SIG-M5 (cell line): ENCODE measurements at places on chromosomes 11 and 22.

GRCh38 chr11:86861810-86862209 lies 61.5 kb downstream of the PRSS23 start:
- DNase-seq = no peak

GRCh38 chr11:121553389-121553788 lies 100.6 kb upstream of the SORL1-AS1 start:
- DNase-seq = no peak

- DNase-seq = no peak
Observed at GRCh38 chr11:2468363-2469235, 23.8 kb downstream of the KCNQ1 start.

DNA sequence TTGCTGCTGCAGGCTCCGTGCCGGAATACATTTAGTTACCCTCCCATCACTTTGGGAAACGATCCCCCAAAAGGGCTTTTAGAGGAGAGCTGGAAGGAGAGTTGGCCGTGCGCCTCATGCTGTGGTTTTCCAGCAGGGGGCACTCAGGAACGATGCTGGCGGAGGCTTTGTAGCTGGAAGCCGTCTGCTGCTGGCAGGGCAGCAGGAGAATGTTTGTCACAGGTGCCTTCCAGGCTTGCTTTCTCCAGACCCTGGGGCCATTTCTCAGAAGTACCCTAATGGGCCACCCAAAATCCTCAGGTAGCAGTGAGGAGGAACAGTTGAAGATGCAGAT lies 30.0 kb upstream of the CABP7 start:
- DNase-seq = no peak

GRCh38 chr22:46730568-46731245 lies 7.3 kb downstream of the CERK start:
- no peak for DNase-seq

DNA sequence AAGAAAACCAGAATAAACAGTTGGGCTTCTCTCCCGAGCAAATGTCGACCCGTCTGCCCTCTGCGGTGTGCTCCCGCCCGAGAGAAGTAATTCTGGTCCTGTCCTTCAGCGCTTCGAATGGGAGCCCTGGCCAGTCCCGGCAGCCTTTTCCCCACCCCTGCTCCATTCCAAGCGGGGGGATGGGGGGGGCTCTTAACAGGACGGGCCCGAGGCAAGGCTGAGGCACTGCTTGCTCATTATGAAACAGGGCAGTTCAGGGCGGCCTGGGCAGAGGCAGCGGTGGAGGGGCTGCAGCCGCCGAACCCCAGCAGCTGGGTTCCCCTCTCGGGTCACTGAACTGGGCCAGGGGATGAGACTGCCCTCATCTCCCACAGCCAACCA lies 9.1 kb downstream of the BACE1-AS start:
- no peak for DNase-seq

DNA sequence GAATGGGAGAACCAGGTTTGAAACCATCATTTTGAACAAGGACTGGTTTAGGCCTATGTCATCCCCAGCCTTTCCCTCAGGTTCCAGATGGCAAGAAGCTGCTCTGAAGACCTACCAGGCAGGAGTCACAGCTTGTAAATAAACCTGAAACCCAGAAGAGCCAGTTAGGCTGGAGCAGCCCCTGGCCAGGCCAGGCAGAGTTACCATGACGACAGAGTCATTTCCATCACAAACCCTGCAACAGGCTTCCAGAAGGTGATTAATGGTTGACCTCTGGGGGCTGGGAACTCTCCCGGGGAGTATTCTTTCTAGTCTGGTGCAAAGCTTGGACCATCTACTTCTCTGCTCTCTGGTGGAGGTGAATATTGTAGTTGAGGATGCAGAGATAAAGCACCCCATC lies 164.1 kb upstream of the NCAM1 start:
- no peak for DNase-seq

DNA sequence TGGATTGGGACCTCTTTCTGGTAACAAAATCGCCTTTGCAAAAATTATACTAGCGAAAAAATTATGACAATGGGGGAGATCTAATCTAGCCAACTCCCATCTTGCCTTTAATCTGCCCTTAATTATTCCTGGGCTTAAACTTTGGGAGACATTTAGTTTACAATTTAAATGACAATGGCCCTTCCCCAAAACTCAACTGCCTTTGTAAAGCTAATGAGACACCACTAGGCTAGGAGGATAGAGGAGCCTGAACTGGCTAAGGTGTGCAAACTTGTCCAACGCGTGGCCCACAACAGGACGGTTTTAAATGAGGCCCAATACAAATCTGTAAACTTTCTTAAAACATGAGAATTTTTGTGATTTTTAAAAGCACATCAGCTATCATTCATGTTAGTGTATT lies 67.3 kb downstream of the RSF1 start:
- no peak for DNase-seq

- DNase-seq = no peak
Observed at GRCh38 chr22:26398741-26399153, 30.3 kb upstream of the ASPHD2 start.

- no peak for DNase-seq
Observed at GRCh38 chr11:28666632-28667031, 558.4 kb downstream of the METTL15 start.

- no peak for DNase-seq
Observed at GRCh38 chr11:99333621-99334020, 312.9 kb downstream of the CNTN5 start.

- DNase-seq = no peak
Observed at GRCh38 chr22:50064453-50064852, 6.4 kb upstream of the TTLL8 start.

GRCh38 chr11:22668005-22668796 lies 1.8 kb downstream of the GAS2 start:
- DNase-seq = no peak

DNA sequence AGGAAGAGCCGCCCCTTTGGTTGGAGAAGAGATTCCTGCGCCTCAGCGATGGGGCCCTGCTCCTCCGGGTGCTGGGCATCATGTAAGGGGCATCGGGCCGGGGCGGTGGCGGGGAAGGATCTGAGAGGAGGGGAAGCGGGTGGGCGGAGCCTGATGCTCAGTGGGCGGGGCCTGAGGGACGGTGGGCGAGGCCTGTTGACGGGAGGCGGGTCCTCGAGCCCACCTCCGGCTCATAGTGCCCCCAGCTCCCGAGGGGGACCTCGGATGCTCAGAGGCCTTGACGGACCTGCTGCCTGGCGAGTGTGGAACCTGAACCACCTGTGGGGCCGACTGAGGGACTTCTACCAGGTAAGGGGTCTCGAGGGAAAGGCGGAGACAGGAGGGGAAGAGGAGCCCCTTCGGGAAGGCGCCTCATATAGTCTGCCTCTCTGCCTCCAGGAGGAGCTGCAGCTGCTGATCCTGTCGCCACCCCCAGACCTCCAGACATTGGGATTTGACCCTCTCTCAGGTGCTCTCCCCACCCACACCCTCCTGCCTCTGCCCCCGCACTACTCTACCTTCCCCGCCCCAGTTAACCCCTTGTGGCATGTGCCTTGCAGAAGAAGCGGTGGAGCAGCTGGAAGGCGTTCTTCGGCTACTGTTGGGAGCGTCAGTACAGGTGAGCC lies 799 bp downstream of the CCDC88B start:
- no peak for DNase-seq

DNA sequence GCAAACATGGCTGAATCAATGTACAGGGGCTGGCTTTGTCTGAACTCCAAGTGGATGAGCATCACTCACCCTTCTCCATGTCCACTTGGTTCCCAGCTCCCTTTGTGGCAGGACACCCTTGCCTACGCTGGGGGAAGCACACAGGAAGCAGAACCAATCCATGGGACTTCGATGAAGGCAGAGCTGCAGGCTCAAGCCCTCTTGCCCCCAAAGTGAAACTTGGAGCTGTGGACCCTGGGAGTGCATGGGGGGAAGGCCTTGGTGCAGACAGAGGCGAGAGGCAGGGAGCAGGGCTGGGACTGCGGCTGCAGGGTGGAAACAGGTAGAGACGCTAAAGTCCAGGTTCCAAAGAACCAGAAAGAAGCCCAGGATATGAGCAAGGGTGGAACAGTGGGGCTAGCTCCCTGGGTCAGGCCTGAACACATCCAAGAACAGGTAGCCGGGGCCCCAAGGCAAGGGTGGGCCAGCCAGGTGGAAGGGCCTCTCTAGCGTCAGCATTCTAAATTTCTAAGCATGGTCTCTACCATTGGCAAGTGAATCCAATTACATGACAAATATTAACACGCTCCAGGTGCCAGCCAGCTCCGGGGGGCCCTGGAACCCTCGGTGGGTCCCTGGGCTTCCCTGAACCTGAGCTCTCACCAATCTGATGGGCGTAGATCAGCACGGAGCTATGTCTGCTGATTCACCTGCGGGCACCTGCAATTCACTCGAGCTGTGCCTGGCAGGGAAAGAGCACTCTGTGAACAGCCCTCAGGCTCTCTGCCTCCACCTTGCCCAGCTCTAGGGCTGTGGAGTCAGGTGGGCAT lies 532.8 kb downstream of the BRD1 start:
- DNase-seq = no peak

DNA sequence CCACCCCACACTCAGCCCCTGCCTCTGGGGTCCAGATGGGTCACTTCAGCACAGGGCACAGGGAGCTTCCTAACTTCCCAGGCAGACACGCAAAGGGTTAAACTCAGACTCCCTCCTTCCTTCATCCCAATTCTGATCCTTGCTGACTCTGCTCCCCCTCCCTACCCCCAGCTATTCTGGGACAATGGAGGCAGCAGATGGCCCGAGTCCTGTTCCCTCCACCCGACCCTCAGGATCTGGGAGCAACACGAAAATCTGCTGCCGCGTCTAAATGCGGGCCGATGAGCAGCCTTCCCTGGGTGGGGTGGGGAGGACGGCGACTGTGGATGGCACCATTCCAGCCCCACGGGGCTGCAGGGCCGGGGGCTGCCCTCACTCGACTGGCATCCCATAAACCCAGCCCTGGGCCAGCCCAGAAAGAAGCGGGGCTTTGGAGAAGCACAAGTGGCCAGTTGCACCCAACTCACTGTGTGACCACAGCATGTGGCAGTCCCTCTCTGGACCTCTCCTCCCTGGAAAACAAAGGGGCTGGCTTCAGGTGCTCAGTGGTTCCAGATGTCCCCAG lies 18.7 kb downstream of the MFNG start:
- no peak for DNase-seq

DNA sequence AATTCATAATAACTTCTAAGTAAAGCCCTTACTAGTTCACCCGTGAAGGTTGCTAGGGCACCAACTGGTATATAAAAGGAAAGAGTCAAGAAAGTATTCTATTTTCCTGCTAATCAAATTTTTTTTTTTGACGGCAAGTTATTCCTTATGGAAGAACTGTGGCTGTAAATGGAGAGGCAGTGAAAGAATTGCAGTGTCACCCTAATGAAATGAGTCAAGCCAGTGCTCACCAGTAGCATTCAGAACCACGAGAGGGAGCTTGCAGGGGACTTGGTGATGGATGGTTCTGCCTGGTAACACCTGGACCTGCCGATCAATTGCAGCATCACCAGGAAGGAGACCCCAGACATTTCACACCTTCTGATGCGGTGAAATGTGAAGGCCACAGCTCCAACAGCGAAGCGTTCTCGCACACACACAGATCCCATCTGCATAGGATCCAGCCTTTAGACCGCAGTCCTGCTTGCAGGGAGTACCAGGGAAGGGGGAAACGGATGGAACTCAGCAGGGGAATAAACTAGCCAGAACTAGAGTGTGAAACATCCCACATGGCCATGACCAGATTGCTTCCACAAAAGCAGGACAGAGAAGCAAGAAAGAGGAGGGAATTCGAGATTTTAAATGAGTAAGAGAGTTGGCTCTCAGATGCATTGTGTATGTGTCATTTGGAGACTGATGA lies 326.2 kb downstream of the TBC1D22A start:
- DNase-seq = no peak

GRCh38 chr11:62373464-62374119 lies 36.3 kb downstream of the ASRGL1 start:
- DNase-seq = no peak

- no peak for DNase-seq
Observed at GRCh38 chr11:46200537-46201281, 76.8 kb upstream of the CREB3L1 start.

- no peak for DNase-seq
Observed at GRCh38 chr11:37509506-37509905, 911.5 kb upstream of the RAG2 start.

DNA sequence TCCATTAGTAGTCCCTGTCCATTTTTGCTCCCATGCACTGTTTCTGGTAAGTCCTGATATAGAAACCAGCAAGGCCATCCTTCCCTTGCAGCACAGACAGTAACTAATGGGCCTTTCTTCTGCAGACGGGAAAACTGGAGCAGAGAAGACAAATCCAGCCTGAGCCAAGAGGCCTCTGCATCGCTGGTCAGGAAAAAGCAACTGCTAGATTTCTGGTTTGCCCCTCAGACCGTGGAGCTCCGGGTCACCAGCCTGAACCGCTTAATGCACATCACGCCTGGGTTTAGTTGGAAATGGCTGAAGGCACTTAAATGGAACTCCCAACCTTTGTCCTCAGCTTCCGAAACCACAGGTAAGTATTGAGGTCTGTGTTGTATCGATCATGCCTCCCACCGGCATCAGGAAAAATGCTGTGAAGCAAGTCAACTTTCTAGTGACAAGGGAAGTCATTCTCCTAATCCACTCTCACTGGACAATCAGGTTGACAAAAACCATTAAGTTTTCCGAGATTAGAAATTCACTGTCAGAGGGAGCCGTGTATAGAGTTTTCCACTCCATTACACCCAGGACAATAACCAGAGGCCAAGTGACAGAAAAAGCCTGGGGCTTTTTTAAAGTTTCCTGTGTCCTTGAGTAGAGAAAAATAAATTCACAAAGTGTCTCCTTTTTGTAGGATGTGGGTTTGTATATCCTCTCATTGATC lies 14.8 kb upstream of the LMO2 start:
- DNase-seq = no peak

GRCh38 chr11:15835788-15836411 lies 520.4 kb downstream of the SOX6 start:
- no peak for DNase-seq

DNA sequence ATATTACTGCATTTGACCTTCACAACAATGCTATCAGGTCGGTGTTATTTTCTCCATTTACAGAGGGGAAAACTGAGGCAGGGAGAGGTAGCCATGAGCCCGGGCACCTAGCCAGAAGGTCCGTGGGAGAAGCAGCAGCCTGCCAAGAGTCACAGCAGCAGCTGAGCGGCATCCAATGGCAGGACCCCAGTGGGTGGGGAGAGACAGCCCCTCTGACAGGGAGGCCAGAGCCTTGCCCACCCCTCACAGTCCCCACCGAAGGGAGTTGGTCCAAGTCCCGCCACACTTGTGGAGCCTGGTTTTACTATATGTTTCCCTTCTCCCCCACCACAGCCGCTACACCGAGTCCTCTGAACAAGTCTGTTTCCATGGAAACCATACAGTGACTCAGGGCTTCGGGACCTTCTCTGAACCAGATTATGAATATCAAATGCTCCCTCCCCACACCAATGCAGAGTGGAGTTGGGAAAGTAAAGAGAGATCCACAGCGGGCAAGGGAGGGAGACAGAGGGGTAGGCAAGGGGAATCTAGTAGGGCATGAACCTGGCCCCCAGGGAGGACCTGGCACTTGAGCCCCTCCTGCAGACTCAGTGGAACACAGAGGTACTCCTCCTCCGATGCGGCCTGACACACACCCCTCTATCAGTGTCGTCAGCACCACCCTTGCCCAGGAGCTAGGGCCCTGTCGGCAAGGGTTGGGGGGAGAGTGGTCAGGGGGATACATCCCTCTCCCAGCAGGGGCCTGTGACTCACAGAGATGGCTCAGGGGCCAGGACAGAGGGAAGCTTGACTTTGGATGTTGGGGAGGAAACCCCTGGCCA lies 2.5 kb downstream of the CHST1 start:
- no peak for DNase-seq
